NCI-H774 (cell line): ENCODE measurements at places on chromosomes 5 and 9.

- DNase-seq = peak; percentile 65
Observed at GRCh38 chr5:761854-762710, 22.4 kb downstream of the ZDHHC11B start.

DNA sequence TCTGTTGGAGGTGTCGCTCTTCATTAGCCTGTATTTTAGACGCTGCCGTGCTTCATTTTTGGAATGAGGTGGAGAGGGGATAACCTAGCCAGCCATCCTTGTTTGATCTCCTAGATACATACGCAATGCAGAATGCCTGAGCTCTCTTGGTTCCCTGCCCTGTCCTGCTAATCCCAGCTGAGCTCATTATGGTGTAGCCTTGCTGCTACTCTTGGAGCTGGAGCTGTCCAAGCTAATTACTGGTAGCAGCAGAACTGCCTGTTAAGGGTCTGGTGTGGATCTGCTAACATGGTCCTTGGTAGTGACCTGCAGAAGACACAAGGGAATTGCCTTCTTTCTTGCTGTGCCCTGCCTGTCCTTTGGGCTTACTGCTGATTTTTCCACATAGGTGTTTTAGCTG lies 207.9 kb downstream of the CNTLN start:
- DNase-seq = no peak

DNA sequence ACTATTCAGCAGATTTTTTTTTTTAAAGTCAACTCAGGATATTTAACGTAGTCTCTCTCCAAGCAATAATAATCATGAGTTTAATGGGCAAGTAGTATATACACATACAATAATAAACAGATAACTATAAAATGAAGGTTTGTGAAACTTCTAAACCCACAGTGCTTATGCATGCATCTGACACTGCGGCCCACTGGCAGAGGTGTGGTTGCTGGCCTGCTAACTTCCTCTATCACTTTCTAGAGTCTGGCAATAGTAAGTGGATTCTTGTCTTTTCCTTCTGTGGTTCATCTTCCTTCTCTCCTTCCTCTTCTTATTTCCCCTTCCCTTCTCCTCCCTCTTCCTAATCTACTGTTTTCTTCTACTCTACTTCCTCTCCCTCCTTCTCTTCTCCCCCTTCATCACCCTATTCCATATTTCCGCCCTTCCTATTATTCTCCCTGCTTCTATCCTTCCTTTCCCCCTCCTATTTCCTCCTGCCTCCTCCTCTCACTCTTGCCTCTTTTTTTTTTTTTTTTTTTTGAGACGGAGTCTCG lies 18.6 kb upstream of the AGXT2 start:
- no peak for DNase-seq

DNA sequence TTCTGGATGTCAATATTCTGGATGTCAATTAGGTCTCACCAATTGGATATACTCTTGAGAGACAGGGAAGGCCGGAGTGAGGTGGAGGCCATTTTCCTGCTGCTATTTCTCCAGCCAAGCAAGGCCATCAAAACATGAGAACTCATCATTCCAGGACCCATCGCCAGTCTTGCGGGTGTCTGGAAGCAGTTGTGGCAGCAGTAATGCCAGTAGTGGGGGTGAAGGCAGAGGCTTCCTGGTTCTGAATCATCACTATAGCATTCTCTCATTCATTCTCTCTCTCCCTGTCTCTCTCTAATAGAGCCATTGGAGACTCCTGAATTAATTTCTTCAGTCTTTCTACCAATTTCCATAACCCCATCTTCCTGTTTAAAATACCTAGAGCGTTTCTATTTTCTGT lies 71.8 kb downstream of the EGFLAM start:
- DNase-seq = no peak

DNA sequence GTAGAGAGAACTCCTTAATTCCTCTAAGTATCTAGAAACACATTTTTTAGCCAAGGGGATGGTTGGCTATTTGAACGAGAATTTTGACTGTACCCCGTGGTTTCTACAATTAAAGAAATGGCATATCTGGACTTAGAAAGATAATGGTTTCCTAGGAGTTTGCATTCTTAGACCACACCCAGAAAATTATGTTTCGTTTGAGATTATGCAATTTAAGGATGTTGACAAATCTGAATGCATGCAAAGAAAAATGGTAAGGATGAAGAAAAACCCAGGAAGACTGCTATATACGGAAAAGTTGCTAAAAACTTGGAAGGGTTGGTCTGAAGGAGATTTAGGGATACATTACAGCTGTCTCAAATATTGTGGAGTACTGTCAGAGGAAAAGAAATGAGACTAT lies 538.5 kb upstream of the WWC1 start:
- DNase-seq = no peak

GRCh38 chr9:133340256-133340655 lies 4.3 kb upstream of the SURF6 start:
- no peak for DNase-seq

DNA sequence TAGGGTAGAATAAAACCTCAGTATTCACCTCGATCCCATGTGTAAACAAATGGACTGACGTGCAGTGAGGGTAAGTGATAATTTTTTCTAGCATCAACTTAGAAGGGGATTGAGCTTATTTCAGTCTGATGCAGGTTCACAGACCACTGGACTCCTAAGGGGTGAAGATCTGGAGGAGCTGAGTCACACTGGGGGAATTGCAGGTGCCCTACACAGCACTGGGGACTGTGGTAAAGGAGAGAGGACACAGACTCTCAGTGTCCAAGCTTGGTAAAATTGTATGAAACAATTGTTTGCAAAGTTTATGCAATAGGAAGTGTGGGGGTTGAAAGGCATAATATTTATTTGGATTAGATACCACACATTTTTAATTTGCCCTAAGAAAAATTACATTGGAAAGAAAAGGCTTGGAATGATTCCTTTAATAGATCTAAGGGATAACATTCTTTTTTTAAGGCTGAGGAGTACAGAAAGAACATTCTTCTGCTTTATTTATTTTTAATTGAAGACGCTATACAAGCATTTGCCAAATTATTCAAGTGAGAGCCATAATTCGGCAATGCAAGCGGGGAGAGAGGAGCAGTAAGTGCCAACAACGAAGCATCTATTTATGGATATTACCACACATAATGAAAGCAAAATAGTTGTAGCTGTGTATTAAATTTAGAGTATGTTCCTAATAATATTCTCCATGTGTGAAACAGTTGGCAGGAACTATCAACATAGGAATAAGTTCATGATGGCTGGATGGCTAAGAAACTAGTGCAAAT lies 766.9 kb upstream of the ADAMTS16 start:
- no peak for DNase-seq

GRCh38 chr5:141994511-141995136 lies 18.2 kb downstream of the GNPDA1 start:
- DNase-seq = no peak
